ENCODE measurements at places on chromosomes 16 and 17.

DNA sequence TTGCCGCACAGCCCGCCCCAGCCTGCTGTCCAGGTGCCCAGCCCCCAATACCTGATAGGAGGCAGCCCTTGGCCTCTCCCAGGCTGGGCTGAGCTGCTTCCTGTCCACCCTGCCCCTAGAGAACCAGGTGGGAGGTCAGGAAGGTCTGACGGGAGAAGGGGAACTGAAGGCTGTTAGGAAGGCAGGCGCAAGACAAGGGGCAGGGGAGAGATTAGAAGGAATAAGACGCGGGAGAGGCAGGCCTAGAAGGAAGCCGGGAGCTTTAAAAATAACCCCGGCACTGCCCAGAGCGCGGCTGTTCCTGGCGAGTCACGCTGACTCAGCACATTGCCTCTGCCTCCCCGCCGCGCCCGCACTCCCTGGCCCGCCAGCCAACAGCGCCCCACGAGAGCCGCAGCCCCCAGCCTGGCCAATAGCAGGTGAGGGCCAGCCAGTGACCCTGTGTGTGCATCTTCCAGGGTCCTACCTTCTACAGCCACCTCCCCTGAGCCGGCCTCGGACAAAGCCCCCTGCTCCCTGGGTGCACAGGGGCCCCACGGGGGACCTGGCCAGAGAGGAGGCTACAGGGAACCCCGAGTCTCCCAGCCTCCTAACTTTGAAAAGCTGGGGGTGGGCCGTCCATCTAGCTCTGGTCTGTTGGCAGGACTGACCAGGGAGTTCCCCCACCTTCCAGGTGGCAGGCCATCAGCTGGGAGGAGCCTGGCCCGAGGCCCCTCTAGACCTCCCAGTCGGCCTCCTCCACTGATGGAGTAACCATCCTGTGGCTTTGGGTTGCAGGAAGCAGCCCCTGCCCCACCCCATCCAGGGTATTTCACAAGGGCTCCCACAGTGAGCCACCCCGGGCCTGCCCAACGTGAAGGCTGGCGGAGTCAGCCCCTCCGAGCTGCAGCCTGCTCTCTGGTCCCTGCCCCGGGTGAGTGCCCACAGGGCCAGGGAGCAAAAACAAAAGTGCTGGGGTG lies 4.0 kb downstream of the MAFG start:
- peak; percentile 89 for DNase-seq
- peaks cover 69% of the 10 kb centered on the region for H3K4me1 ChIP-seq
- H3K4me3 ChIP-seq = peak overlapping the region; percentile 76
- H3K27me3 ChIP-seq = no peaks in the 10 kb centered on the region
- no peaks in the 10 kb centered on the region for H3K36me3 ChIP-seq

DNA sequence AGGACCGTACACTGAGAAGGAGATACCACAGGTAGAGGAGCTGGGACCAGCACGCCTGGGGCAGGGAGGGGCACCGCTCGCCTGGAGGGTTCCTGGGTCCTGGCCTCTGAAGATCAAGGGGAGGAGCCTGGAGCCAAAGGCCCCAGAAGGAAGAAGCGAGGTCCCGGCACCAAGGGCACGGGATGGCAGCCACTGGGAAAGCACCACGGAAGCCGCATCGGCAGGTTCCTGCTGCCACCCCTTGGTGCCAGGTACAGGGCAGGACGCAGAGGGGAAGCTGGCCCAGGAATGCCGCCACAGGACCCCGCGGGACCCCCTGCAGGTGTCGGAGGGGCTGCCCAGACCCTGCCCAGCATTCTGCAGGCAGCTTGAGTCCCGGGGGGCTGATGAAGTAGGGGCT lies 42.5 kb upstream of the CBFA2T3 start:
- H3K36me3 ChIP-seq = no peaks in the 10 kb centered on the region
- no peaks in the 10 kb centered on the region for H3K27me3 ChIP-seq
- H3K4me3 ChIP-seq = no peak overlapping the region
- no peaks in the 10 kb centered on the region for H3K4me1 ChIP-seq
- no peak for DNase-seq

DNA sequence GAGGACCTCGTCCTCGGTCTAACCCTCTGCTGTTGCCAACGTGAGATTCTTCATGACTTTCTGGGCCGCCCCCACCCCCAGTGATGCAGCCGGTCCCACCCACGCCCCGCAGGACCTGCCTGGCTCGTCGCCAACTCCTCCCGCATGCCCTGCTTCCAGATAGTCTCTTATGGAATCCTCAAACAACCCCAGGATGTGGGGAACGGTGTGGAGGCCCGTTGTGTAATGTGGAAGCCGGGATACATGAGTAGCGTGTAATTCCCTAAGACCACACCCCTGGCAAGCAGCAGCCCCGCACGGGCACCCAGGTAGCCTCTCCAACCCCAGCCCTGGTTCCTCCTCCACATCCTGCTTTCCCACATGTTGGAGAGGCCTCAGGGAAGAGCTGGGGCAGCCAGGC lies 275.9 kb downstream of the C16orf95 start:
- H3K27ac ChIP-seq = no peak overlapping the region
- no peaks in the 10 kb centered on the region for H3K36me3 ChIP-seq
- no peak overlapping the region for H3K4me3 ChIP-seq

DNA sequence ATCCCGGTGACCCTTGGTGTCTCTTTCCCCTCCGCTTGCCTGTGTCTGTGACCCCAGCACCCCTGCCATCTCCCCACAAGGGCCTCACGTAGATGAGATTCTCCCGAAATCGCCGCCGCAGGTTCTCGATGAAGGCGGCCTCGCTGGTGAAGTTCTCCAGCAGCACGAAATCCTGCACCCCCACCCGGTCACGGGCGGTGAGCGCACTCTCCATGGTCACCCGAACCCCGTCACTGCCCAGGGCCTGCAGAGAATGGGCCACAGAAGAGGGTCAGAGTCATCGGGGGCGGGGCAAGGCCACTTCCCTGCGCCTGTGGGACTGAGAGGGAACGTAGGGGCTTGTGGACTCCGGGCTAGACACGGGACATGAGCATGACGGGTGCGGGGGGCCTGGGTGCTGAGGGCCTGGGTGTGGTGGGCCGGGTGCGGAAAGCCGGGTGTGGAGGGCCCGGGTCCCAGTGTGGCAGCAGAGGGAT lies 8.4 kb downstream of the MYO1C start:
- H3K27me3 ChIP-seq = no peaks in the 10 kb centered on the region
- H3K4me3 ChIP-seq = no peak overlapping the region
- no peak for DNase-seq
- peaks cover 37% of the 10 kb centered on the region for H3K36me3 ChIP-seq

DNA sequence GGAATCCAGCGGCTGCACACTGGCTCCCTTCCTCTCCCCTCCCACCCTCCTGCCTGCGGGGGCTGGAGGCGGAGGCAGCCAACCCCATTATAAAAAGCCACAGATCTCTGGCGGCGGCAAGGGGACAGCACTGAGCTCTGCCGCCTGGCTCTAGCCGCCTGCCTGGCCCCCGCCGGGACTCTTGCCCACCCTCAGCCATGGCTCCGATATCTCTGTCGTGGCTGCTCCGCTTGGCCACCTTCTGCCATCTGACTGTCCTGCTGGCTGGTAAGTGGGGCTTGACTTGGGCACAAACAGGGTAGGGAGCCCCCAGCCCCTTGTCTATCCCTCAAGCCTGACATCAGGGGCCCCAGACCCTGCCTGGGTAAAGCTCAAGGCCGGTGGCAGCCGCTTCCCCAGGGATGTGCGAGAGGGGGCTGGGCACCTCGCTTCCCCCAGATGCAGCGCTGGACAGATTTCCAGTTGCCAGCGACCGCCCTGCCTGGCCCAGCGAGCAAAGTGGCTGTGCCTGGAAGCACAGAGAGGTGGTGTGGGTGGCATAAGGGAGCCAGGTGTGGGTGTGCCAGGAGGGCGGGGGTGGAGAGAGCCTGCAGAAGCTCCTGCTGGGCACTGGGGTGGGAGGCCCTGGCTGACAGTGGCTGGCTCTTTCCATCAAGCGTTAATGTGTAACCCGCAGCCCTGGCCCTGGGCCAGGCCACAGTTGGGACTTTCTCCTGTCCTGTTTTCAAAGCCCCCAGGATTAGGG lies at the start of gene CX3CL1:
TSS of gene CX3CL1 (plus strand) at position 119 of the 745 bp plus-strand sequence. CDS start at position 198, 79 bp downstream.
- no peaks in the 10 kb centered on the region for H3K36me3 ChIP-seq
- H3K4me3 ChIP-seq = peak within 1 kb of the TSS; percentile 66
- H3K4me1 ChIP-seq = no peaks in the 10 kb centered on the region
- DNase-seq = no peak
- peaks cover 5% of the 10 kb centered on the region for H3K27me3 ChIP-seq

DNA sequence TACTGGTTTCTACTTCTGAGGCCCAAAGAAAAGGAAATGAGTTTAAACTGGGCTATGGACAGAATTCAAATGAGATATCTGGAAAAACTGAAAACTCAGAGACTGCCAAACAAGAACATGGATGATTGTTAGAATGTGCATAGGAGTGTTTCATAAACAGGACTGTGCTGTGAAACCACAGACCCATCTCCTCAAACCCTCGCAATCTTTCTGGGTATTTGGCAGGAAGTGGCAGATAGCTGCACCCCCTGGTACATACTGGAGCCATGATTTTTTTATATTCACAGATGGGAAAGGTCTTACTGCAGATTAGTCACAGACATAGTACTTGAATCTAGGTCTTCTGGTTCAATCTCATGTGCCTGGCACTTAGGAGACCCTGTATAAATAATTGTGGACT lies 145.0 kb downstream of the CCDC182 start:
- peaks cover 29% of the 10 kb centered on the region for H3K4me1 ChIP-seq
- no peak overlapping the region for H3K27ac ChIP-seq
- DNase-seq = no peak
- no peaks in the 10 kb centered on the region for H3K27me3 ChIP-seq
- H3K4me3 ChIP-seq = no peak overlapping the region
- H3K36me3 ChIP-seq = no peaks in the 10 kb centered on the region

DNA sequence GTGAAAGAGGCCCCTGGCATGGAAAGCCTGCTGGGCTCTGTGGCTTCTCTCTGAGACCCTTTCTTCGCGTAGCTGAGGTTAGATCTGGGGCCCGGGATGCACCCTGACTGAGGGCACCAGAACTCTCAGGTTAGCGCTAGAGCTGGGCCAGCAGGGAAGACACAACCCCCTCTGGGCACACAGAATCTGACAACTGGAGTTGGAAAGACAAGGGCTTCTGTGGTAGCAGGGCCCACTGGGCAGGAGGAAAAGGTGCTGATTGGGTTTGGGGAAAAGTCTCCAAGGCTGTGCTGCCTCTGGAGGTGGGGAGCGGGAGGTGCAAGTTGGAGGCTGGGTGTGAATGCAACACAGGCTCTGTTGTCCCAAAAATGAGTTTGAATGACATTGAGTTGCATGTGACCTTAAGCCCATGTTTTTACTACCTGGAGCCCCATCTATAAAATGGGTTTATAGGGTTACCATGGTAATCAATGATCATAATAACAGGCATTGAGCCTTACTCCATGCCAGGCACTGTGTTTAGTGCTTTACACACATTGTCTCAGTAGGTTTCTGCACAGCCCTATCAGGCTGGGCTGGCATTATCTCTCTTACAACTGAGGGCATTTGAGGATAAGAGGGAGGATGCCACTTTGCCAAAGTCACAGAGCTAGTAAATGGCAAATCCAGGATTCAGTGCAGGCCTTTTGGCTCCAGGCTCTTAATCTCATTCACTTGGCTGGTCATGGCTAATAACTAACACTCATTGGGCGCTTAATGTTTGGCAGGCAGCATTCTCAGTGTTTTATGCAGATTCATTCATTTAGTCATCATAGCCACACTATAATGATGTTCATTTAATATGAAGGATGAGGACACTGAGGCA lies 9.5 kb upstream of the IGFBP4 start:
- H3K4me3 ChIP-seq = no peak overlapping the region
- no peaks in the 10 kb centered on the region for H3K36me3 ChIP-seq

- H3K4me3 ChIP-seq = peak overlapping the region; percentile 6
- H3K36me3 ChIP-seq = peaks cover 39% of the 10 kb centered on the region
- no peaks in the 10 kb centered on the region for H3K27me3 ChIP-seq
- H3K4me1 ChIP-seq = peaks cover 87% of the 10 kb centered on the region
Measured at GRCh38 chr17:77150196-77150595, 9.4 kb downstream of the SEC14L1 start.

DNA sequence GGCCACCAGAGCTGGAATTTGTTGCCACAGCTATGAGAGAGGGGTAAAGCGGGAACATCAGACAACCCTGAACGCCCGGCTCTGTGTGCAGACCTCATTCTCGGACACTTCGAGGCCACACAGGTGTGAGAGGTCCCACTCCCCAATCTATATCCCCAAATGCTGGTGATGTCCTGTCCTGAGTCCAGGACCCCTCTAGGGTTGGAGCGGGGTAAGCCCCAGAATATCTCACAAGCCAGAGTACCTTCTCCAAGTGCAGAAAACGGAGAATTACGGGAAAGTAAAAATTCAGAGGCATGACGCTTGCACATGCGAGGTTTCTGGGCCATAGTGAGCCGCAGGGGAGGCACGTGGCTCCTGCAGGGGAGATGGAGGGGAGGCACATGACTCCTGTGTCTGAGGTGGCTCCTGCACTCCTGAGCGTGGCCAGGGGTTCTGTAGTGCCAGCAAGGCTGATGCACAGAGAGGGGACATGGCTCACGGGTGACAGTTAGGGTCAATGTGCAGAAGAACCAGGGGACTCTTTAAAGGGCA lies 248.0 kb downstream of the RBFOX3 start:
- peaks cover 9% of the 10 kb centered on the region for H3K27me3 ChIP-seq
- no peaks in the 10 kb centered on the region for H3K36me3 ChIP-seq
- H3K4me3 ChIP-seq = no peak overlapping the region
- peak; percentile 3 for DNase-seq
- H3K4me1 ChIP-seq = no peaks in the 10 kb centered on the region

DNA sequence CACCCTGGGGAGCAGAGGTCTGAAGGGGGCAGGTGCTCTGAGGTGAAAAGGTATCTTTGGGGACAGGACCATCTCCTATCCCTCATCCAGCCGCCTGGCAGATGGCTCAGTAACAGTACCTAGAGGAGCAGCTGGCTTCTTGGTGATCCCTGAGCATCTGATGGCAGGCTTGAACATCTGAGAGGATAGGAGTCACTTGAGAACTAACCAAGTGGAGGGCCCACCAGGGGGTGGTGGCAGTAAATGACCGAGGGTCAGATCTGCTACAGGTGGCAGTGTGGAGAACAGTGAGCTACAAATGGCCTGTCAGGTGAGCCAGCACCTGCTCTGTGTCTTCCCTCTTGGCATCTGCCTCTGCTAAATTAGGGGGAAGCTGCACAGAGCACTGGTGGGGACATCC lies 13.8 kb downstream of the HROB start:
- no peaks in the 10 kb centered on the region for H3K36me3 ChIP-seq
- H3K4me1 ChIP-seq = no peaks in the 10 kb centered on the region
- no peak for DNase-seq

DNA sequence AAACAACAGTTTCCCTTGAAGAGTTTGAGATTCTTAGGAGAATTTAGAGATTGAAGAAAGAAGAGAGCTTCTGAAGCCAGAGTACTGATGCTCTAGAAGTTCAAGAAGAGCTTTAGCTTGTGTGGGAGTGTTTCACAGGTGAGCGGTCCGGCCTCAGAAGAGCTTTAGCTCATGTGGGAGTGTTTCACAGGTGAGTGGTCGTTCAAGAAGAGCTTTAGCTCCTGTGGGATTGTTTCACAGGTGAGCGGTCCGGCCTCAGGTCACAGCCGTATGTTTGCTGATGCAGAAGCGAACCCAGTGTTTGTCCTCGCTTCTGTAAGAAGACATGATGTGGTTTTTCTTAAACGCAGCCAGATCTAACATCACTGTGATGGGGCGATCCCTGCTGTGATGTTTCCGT lies 76.4 kb downstream of the SEC14L1 start:
- peak overlapping the region; percentile 1 for H3K27ac ChIP-seq
- H3K36me3 ChIP-seq = peaks cover 57% of the 10 kb centered on the region
- no peak overlapping the region for H3K4me3 ChIP-seq
- peaks cover 14% of the 10 kb centered on the region for H3K4me1 ChIP-seq
- no peaks in the 10 kb centered on the region for H3K27me3 ChIP-seq
